RCC 7860 (cell line): ENCODE measurements at places on chromosomes 12 and 14.

- DNase-seq: no peak
These were observed 23.6 kb upstream of the NPFF start for GRCh38 chr12:53530920-53531319.

DNA sequence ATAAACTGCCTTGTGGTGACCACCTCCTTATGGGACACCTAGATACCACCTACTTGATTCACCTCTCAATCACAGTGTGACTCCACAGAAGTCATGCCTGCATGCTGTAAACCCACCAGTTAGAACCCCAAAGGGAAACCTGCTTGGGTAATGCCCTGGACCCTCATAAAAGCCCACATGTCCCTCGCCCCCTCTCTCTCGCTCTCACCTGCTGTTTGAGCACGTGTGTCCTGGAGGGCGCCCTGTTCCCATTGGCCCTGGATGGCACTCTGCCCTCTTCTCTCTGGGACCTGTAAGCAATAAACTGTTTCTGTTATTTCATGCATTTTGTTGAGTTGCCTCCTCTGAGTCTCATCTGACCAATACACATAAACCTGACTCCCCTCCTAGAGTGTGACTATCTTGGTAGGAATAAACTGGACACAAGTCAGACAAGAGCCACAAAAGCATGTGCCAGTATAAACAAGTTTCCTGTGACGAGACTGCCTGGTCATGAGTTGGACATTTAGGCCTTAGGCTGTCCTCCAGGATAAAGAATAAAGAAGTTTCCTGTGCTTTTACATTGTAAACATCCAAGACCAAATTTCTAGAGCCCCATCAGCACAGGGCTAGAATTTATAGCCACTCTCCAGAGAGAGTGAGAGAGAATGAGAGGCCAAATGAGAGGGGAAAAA lies 8.6 kb downstream of the IFI27L2 start:
- DNase-seq: no peak

DNA sequence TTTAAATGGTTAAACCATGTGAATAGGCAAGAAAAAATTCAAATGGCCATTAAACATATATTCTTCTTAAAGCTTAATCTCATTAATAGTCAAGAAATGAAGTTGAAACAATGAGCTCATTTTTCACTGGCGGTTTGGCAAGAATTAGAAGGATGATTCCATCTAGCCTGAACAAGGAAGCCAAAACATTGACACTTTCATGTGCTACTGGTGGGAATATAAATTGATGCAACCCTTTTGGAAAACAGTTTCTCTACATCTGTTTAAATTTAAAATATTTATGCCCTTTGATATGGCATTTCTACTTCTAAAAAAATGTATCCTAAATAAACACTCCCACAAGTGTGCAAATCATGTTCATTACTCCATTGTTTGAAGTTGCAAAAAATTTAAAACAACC lies 174.7 kb upstream of the HIF1A start:
- no peak for DNase-seq

- DNase-seq: no peak
These were observed 7.2 kb downstream of the CPNE8 start for GRCh38 chr12:38898001-38898684.

DNA sequence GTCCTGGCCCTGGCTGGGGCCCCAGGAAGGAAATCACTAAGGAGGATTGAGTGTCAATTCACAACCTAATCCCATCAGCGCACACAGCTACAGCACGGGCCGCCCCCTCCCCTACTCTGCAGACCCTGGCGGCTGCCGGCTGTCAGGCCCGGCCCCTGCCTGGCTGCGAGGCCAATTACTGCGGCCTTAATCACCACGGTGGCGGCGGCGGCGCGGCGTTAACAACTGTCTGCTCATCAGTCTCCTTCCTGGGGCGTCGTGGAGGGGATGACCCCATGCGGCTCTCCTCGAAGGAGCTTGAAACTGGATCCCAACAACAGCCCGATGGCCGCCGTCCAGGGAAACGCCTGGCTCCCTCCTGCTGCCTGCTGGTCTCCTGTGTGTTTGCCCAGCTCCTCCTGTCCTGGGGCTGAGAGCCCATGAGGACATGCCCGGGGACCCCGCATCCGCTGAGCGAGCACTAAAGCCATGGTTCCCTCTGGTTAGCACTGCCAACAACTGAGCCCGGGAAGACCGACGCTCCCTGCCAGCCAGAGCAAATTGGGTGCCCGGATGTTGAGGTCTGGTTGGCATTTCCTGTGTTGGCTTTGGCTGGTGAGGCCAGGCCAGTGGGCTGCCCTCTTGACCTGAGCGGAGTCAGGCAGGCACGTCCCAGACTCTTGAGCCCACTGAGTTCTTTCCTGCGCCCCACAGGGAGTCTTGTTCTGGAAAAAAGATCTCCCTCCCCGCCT lies 21.8 kb upstream of the EIF2B2 start:
- DNase-seq: peak; percentile 76

DNA sequence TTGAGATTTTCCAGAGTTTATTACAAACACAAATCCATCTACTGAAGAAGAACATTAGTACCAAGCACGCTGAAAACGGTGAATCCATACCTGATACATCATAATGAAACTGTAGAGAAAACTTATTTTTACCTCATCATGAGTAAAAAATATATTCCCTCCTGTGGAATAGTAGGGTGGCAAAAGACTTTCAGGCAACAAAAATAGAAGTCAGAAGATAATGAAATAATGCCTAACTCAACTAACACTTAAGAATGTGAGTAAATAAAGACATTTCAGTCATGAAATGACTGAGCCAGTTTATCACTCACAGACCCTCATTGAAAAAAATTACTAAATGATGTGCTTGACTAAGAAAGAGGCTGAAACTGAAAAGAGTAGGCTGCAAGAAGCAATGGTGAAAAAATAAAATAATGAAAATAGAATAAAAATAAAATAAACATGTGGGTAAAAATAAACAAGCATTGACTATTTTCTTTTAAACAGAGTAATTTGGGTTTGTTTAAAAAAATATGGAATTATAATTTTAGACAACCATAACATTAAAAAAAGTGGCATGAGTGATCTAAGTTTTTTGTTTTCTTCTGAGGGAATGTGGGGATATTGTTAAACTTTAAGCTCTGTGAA lies 148.6 kb downstream of the ASCL1 start:
- DNase-seq: no peak
